SJSA1 (cell line): ENCODE measurements at places on chromosomes 4 and X. TPM values are rescaled to one million over a fixed set of nuclear protein-coding genes. Genes with fewer than 3 reads are reported as not detected.

GRCh38 chr4:85393201-85393600, 81.7 kb upstream of the ARHGAP24 start:
- no peak overlapping the region for H3K4me3 ChIP-seq
- no peak for DNase-seq
- H3K36me3 ChIP-seq: no peaks in the 10 kb centered on the region
- H3K27ac ChIP-seq: no peak overlapping the region
- no peaks in the 10 kb centered on the region for H3K4me1 ChIP-seq
- no peaks in the 10 kb centered on the region for H3K27me3 ChIP-seq

Gene NXF2B
- total RNA-seq: not detected in 2 replicates

Gene MAGEA4
- total RNA-seq: not detected in 2 replicates

Gene PPEF1
- not detected in 2 replicates for total RNA-seq

GRCh38 chr4:157810137-157810774, 362.6 kb downstream of the GASK1B start:
- H3K4me3 ChIP-seq: no peak overlapping the region
- H3K4me1 ChIP-seq: no peaks in the 10 kb centered on the region
- H3K27ac ChIP-seq: no peak overlapping the region

DNA sequence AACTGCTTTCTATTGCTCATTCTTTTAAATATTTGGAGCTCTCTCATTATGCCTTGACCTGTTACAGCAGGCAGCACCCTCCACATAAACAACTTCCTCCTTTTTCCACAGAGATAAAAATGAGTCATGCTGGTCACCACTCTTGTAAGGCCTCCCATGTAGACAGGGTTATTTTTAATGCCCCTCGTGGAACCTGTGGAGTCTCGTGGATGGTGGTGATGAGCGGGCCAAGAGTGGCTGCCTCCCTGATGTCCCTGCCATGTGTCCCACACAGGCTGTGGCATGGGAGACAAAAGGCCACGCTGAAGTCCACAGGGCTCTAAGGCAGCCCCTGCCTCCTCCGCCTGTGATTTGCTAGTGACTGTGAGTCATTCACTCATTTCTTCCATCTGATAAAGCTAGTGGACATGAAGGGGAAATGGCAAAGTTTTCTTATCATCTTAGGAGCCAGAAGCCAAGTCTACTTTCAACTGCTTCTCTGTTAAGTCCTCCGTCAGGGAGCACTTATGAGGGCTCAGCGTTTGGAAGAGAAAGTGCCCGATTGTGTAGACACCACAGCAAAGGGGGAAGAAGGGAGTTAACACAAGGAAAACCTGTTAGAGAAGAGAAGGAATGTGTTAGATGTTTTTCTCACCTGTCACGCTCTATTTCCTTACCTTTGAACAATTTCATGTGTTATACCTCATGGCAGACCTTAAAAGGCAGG, 121.6 kb upstream of the FAT1 start:
- DNase-seq: peak; percentile 85
- H3K27me3 ChIP-seq: no peaks in the 10 kb centered on the region
- no peaks in the 10 kb centered on the region for H3K36me3 ChIP-seq
- H3K4me3 ChIP-seq: no peak overlapping the region

Gene EGFL6
- total RNA-seq: not detected in 2 replicates

Gene MSANTD1
- total RNA-seq: 0.21 TPM in 1 of 2 replicates, not detected in the other

Gene CFAP299
- total RNA-seq: 0.88 and 2.3 TPM in 2 replicates
